ENCODE measurements at places on chromosomes 4 and X.
A peak's percentile ranks its signal among the peaks of the same experiment; 100 is the strongest.

GRCh38 chrX:154542723-154543424 is 3.8 kb downstream of the G6PD start:
- DNase-seq = no peak

- DNase-seq = no peak
These were observed 105.8 kb downstream of the FAM53A start for GRCh38 chr4:1578251-1578773.

DNA sequence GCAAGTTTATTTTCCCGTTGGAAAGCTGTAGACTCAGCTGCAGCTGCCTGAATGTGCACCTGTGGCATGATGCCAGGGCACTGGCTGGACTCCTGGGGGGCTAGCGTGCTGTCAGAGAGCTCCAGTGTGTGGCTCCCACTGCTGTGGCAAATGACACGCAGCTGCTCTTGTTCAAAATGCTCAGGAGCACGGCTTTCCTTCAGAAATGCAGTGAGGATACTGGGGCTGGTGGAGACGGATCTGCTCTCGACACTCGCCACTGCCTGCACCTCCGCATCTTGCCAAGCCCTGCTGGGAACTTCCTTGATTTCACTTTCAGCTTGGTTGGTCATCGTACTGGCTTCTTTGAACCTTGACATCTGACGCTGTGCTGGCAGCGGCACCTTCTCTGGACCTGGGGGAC is 58.7 kb downstream of the GPRIN3 start:
- no peak for DNase-seq

GRCh38 chr4:10606483-10607155 is 77.9 kb downstream of the CLNK start:
- no peak for DNase-seq

GRCh38 chr4:98203332-98204235 is 57.6 kb upstream of the RAP1GDS1 start:
- no peak for DNase-seq

GRCh38 chr4:72314869-72315268 is 254.2 kb downstream of the ADAMTS3 start:
- DNase-seq = peak; percentile 89

DNA sequence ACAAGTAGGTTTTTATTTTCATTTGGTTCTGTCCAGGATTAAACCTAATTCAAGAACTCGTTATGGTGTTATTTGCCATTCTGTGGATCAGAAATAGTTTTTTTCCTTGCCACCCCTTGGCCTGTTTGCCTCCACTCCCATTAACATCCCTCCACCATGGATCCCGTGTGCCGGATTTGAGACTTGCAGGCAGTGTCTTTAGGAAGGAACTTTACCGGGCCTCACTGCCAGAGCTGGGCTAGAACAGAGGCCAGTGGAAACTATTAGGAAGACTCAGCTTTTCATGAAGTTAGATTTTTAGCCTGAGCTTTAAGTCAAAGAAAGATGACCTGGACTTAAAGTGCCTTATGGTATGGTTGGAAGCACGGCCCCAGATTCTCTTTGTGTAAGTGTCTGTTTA is 2.4 kb downstream of the KLHL2 start:
- DNase-seq = no peak

DNA sequence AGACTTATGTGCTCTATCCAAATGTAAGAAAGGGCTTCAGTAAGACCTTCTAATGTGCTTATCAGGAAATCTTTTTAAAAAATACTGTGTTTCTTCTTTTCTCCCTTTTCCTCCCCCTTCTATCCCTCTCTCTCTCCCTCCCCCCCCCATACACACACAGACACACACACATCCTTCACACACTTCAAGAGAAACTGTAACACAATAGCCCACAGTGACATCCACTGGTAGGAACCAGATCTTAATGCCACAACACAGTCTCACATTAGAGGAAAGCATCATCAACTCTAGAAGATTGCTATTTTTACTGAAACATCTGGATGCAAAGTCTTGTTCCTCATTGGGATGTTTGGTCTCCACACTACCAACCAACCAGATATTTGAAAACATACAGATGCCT is 4.6 kb downstream of the PCDH19 start:
- no peak for DNase-seq
